ENCODE measurements at places on chromosomes 1 and 21.
A peak's percentile ranks its signal among the peaks of the same experiment; 100 is the strongest.

- no peak for DNase-seq
Measured at GRCh38 chr21:38329162-38329561, 72.4 kb downstream of the KCNJ15 start.

- no peak for DNase-seq
Measured at GRCh38 chr1:202145068-202145743, 669 bp upstream of the ARL8A start.

DNA sequence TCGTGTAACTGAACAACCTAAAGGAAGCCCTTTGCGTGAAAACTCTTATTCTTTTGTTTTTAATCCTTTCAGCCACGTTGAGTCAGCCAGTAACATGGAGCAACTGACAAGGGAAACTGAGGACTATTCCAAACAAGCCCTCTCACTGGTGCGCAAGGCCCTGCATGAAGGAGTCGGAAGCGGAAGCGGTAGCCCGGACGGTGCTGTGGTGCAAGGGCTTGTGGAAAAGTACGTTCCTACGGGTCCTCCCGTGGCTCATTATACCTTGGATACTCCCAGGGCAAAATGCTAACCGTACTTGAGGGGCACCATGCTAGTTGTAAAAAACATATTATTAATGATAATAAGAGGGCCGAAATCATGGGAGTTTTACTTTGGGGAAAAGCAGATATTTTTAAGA lies 49.4 kb downstream of the LAMC2 start:
- no peak for DNase-seq

- peak; percentile 54 for DNase-seq
Measured at GRCh38 chr1:983798-984475, 2.0 kb upstream of the PERM1 start.

GRCh38 chr1:50328552-50328951 lies 94.7 kb downstream of the DMRTA2 start:
- no peak for DNase-seq

- DNase-seq = no peak
Measured at GRCh38 chr1:3021233-3021671, at the start of gene ACTRT2. Gene ACTRT2 (plus strand): TSS chr1:3021467. CDS start chr1:3021687, 220 bp downstream.

DNA sequence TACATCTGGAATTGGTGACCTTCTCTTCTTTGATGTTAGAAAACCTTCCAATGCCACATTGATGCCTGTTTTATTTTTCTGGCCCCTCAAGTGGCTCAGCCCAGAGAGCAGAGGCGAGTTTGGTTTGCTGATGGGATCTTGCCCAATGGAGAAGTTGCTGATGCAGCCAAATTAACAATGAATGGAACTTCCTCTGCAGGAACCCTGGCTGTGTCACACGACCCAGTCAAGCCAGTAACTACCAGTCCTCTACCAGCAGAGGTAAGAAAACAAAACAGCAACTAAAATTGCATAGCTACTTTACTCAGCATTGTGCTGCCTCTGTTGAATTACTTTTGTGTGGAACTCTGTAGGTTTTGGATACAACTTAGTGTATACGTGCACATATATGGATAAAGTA lies 97.6 kb downstream of the CC2D1B start:
- DNase-seq = no peak

GRCh38 chr21:45499970-45500577 lies 42.2 kb downstream of the SLC19A1 start:
- no peak for DNase-seq

GRCh38 chr1:7290971-7291970 lies 479.8 kb upstream of the VAMP3 start:
- DNase-seq = no peak

GRCh38 chr1:66282343-66282852 lies 251.6 kb upstream of the SGIP1 start:
- peak; percentile 49 for DNase-seq

GRCh38 chr1:237873487-237874211 lies 17.1 kb downstream of the ZP4 start:
- DNase-seq = no peak

DNA sequence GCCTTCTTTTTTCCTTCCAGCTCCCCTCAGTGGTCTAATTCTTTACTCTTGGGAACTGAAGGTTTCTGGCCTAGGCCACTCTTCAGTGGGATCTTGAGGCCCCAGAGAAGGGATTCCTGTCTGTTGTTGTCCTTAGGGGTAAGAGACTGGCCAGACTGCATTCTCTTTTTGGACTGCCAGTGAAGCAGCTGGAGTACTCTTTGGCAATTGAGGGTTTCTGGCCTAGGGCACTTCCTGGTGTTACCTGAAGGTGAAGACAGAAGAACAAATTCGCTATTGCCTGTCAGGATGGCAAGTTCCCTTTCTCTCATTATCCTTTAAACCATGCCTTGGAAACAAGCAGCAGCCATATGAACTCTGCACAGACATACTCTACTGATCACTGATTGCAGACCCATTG lies 286.6 kb upstream of the ZP4 start:
- no peak for DNase-seq

DNA sequence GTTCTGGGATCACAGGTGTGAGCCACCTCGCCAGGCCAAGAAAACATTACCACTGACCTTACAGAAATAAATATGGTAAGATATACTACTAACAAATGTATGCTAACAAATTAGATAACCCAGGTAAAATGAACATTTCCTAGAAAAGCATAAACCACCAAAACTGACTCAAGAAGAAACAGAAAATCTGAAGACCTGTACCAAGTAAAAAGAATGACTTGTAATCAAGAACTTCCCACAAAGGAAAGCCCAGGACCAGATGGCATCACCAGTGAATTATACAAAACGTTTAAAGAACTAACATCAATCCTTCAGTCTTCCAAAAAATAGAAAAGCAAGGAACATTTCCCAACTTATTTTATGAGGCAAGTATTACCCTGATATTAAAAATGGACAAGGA lies 29.3 kb downstream of the USP24 start:
- DNase-seq = no peak

GRCh38 chr1:75099581-75099980 lies 34.6 kb upstream of the LHX8 start:
- DNase-seq = no peak

DNA sequence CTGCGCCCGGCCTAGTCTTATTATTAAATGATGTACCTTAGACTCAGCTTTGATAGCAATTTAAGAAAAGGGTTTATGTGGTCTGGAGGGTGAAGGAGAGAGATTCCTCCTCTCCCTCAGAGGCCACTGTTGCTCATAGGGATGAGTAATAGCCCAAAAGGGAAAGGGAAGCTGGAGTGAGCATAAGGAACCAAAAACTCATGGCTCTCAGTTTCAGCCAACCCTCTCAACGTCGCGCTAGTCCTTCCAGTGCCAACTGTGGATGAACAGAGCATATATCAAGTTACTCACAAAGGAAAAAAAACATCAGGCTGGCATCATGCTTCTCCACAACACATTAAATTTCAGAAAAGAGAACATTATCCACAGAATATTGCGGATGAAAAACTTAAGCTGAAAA lies 8.3 kb upstream of the GPR89B start:
- DNase-seq = no peak

DNA sequence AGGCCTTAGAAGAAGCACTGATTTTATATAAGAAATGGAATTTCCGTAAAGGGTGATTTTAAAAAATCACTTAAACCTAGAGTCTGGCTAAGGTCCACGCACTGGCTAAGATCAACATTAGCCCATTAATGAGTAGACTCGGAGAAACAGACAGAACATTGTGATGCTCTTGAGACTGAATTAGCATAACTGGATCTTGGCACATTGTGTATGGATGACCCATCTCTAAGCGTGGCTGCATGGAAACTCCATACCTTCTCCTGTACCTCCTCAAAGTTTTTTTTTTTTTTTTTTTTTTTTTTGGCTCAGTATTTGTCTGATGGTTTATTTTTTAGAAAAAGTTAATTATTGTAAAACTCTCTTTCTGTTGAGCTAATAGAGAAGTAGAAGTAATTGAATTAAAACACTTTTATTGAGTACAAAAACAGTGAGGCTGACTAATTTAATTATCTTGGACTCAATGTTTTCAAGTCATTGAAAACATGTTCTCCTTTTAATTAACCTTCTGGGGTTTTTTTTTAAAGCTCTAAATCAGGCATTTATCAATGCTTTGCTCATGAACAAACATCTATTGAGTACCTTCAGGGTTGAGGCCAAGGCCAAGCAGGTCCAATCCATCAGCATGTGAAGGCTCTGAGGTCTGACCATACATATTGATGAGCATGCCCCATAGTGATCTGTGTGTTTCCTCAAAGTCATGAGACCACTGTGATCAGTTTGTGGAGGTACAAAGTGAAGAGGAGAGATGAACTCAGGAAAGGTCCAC lies 74.0 kb downstream of the TLR5 start:
- no peak for DNase-seq

GRCh38 chr1:76491737-76492136 lies 375.5 kb upstream of the ST6GALNAC5 start:
- no peak for DNase-seq

GRCh38 chr21:17467392-17467791 lies 45.5 kb upstream of the CXADR start:
- no peak for DNase-seq

DNA sequence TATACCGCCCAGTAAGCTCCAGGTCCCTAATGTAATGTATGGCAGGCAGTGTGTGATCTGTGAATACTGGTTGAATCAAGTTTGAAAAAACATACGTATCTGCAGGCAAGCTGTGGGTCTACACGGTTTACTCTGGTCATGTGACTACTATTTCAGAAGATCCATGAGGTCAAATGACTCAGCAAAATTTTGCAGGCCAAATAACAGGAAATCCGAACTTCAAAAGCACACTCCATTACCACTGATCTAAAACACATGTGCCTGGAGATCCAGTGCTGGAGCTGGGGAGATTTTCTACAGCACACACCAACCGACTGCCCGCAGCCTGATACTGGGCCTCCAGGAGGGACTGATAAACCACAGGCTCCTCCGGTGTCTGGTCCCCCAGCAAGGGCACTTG lies 64.5 kb upstream of the SLC44A3 start:
- no peak for DNase-seq

- no peak for DNase-seq
Measured at GRCh38 chr1:94524531-94524930, 17.0 kb downstream of the F3 start.

DNA sequence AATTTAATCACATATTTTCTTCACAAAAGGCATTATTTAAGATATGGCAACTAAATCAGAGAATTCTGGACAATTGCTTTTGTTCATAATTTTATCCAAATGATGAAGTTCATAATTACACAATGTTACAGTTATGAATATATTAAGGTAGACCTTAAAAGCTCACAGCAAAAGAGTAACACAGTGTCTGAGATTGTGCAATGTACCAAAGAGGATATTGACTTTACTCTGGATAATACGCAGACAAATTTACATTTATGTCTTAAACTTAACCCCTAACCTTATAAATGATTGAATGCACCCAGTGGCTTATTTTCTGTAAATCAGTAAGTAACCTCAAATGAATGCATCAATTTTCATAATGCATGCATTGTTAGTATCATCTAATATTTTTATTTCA lies 216.2 kb upstream of the SAMSN1 start:
- no peak for DNase-seq
